Stimulated activated CD4-positive, alpha-beta T cell treated with anti-CD3 and anti-CD28 coated beads, Interleukin-1b, Interleukin-23, amount 100 ng/mL, for 1 hour (primary cell): ENCODE measurements at places on chromosomes 13 and 19.

- DNase-seq, result no peak
Measured at GRCh38 chr13:65553096-65553727, 1676.9 kb downstream of the PCDH9 start.

- no peak for DNase-seq
Measured at GRCh38 chr13:33411312-33411711, 125.8 kb upstream of the STARD13 start.

DNA sequence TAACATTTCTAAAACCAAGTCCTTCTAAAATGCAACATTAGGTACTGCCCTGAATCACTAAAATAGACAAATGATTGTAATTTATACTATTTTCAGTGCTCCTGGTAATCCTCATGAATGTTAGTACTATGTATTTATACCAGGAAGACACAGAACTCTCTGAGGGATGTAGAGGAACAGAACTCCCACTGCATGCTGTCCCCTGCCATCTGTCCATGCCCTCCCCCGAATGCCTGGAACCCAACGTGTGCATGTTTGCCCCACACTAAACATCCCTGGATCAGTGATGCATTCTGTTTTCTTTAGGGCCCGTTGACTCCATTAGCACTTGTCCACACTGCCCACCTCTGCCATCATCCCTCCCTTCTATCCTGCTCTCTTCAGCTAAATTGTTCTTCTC, 26.5 kb downstream of the ENOX1 start:
- DNase-seq, result no peak

DNA sequence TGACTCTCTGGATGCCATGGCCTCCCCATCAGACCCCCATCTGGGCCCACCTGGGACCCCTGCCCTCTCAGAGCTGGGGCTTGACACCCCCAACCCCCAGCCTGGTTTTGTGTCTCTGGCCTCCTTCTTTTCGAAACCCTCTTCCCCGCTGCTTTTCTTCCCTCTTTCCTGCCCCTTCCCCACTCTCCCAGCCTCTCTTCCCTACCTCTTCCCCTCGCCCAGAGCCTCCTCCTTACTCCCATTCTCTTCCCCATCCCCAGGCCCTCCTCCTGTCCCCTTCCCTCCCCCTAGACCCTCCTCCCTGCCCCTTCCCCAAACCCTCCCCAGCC, 2.1 kb downstream of the TNFSF9 start:
- DNase-seq, result no peak

DNA sequence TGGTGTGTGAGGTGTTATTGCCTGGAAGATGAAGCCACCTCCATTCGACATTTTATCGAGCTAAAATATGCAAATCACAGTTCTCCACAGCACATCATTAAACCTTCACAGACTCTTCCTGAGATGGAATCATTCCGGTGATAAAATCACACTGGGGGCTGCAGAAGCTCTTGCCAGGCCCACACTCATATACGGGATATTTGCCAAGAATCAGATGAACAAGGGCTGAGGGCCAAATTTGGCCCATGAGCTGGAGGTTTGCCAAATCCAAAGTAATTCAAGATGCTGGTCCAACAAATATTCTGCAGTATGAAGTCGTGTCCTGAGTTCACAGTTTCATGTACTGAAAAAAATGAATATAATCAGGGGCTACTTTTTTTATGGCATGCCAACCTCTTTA, 16.7 kb upstream of the RXFP2 start:
- no peak for DNase-seq

DNA sequence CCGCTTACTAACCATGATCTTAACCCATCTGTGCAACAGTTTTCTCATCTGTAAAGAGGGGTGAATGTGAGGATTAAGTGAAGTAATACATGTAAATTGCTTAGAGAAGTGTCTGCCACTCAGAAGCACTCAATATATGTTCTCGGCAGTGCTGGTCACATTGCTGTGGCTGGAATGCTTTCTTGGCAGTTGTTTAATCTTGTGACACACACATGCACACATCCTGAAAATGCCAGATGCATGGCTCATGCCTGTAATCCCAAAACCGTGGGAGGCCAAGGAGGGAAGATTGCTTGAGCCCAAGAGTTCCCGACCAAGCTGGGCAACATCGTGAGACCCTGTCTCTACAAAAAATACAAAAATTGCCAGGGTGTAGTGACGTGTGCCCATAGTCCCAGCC, 4.9 kb upstream of the DMKN start:
- DNase-seq, result no peak

DNA sequence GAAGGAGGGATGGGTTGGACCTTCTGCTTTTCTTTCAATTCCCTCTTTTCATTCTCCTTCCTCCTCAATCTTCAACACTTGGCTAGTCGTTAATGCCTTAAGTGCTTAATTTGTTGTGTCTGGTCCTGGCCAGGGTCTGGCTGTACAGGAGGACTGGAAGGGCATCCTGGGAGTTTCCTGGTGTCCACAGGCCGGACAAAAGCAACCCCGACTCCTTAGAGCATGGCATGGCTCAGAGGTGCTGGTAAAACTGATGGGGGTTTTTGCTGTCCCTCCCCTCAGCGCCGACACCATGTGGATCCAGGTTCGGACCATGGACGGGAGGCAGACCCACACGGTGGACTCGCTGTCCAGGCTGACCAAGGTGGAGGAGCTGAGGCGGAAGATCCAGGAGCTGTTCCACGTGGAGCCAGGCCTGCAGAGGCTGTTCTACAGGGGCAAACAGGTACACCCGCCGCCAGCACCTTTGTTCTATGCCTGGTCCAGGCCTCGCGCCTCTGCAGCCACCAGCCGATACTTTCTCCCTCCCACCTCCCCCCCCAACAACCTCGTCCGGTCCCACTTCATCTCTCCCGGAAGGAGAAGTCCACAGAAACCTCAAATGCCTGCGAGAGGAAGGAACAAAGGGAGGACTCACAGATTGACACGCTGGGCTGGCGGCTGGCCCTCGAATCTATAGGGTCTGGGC, 1.4 kb downstream of the UHRF1 start:
- DNase-seq, result no peak

- DNase-seq, result no peak
Measured at GRCh38 chr13:46050771-46051170, 1.8 kb downstream of the ZC3H13 start.

- no peak for DNase-seq
Measured at GRCh38 chr13:111952032-111952431, 114.9 kb upstream of the SOX1 start.

DNA sequence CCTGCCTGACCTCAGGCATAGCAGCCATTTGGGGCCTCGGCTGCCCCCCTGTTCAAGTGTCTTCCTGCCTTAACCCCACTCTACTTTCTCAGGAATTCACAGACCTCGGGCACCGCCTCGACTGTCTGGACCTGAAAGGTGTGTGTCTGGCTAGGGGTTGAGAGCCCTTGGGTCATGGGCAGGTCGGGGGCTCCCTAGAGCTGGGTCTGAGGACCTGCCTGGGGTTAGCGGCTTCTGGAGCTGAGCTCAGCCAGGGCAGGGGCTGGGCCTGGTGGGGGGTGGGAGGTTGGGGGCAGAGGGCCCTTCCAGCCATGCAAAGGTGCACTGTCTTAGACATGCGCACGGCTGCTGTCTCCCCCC, 20.7 kb downstream of the NKPD1 start:
- no peak for DNase-seq

DNA sequence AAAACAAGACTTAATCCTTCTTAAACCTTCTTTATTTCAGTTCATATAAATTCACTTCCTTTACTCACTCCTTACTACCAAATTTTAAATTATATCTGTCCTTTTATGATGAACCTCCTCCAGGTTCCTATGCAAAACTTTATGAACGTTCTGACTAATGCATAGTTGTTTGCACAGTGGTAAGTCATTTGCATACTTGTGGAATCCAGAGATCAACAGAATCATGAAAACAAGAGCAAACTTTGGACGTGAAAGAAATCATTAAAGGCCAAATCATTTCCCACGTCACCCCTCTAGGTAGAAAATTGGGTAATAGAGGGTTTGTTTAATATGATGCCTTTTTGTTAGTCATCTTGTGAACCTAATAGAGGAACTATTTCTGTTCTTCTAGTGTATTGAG, 32.3 kb upstream of the MYCBP2 start:
- DNase-seq, result no peak
